Ureter (tissue), 1 donor: ENCODE measurements at places on chromosomes 16 and 17.

DNA sequence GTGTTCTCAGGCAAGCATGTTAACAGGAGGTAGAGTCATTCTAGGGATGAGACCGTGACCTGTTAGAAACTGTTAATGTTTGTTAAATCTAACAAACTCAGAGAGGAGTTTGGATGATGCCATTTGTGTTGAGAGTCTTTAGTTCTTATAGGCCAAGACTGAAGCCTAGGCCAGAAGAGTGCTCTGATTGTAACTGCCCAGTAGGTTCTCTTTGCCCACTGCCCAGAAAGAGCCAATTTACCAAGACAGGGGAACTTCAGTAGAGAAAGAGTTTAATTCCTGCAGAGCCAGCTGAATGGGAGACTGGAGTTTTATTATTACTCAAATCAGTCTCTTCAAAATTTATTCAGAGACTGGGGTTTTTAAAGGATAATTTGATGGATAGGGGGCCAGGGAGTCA, 42.5 kb downstream of the ARHGAP44 start:
- DNase-seq: no peak

DNA sequence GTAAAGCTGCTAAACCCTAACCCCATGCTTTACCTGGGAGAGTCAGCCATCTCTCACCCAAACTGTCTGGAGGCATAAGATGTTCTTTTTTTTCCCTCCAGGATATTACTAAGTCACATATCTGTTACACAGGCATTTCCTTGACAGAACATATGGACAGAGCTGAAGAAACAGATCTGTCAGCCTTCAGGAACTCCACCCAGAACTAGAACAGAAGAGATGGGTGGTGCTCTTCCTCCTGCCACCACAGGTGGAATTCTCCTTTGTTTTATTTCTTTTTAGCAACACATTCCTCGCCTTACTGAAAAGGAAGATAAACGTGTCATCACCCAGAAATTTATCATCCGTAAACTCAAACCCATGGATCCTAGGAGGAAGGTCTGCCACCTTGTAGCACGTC, 8.8 kb downstream of the MYCBPAP start:
- no peak for DNase-seq

- DNase-seq: no peak
Observed at GRCh38 chr17:50594128-50594823, 33.8 kb downstream of the CACNA1G start.

DNA sequence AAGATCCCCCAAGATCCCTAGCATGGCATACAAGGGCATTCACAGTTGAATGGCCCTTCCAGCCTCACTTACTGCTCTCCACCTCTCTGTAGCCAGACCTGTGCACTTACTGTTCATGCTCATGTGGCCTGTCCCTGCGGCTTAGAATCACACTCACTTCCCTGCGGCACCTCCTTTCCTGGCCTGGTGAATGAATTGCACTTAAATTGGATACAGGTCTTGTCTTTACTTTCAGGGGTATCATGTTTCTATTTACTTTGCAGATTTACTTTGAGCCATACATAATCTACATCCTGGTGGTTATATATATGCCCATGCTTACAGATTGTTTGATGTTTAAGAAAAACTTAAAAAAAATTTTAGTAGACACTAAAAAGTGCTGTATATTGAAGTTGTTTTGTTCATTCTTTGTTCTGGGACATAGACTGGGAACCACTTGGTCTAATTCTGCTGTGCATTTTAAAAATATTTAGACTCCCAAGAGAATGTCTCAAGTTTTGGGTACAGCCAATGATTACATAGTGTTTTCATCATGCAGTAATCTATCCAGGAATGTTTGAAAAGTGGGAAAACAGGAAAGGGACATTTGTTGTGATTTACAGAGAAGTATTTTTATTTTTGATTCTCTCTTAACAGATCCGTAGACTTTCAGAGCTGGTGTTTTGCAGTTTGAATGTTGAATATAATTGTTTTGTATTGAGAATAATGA, 63.9 kb downstream of the NUP88 start:
- DNase-seq: no peak
